Activated CD4-positive, alpha-beta T cell treated with anti-CD3 and anti-CD28 coated beads, Interleukin-2, amount 10 ng/mL, durations not matched to agents 7 days and 5 days (primary cell): ENCODE measurements at places on chromosomes 1 and 21.

DNA sequence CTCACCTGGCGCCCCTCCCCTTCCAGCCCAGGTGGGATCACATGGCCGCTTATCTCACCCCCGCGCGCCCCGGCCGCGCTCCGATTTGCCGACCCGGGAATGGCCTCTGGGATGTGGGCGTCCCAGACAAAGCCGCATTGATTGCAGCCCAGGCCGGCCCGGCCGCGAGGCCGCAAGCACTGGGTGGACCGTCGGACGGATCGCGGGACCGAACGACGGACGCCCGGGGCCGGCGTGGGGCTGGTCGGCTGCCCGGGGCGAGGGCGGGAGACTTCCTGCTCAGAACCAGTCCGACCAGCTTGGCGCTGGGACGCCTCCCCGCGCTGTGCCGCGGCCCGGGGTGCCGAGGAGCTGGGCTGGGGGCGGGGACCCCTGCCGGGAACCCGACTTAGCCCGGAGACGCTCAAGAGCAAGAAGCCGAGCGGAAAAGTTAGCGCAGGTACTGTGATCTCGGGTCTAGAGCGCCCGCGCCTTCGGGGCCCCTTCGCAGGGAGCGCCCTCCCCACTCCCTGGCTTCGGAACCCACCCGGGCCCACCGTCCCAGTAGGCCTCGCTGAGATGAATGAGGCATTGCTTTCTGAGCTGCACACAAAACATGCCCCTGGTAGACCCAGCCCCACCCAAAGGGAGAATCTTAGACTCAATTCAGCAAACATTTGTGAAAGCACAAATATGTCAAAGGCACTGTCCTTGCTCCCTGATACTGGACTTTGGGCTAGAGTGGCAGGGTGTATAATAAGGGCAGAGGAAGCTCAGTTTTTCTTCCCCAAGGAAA is 415 bp upstream of the LAD1 start:
- no peak for DNase-seq

DNA sequence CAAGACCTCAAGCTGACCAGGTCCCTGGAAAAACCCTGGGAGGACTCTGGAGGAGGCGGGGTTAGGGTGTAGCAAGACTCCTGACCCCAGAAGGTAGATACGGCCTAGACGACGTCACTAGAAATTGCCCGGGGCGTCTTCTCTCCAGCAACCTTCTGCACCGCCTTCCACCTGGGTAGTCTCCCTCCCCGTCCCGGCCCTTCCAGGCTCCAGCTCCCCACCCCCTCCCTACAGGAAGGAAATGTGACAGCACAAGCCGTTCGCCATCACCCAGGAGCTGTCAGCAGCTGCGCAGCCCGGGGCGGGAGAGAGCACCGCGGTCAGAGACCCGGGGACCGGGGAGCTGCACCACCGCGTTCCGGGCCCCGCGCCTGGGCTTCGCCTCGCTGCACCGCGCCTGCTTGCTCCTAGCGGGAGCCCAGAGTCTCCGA is 20.0 kb downstream of the SERTAD4 start:
- no peak for DNase-seq

DNA sequence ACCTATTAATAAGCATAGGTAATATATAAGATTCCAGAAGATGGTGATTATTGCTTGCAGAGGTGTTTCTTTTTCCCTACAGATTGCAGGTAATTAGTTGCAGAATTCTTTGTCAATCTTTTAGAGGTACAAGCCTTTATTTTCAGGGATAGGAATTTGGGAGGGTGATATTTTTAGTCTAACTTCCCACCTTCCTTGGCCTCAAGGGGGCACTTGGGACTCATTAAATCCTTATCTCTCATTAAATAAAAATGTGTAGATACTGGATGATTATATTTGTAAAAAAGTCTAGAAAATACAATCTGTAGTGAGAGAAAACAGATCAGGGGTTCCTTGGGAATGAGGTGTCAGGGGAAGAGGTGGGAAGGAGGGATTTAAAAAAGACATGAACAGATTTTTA is 179.2 kb downstream of the PATJ start:
- no peak for DNase-seq

DNA sequence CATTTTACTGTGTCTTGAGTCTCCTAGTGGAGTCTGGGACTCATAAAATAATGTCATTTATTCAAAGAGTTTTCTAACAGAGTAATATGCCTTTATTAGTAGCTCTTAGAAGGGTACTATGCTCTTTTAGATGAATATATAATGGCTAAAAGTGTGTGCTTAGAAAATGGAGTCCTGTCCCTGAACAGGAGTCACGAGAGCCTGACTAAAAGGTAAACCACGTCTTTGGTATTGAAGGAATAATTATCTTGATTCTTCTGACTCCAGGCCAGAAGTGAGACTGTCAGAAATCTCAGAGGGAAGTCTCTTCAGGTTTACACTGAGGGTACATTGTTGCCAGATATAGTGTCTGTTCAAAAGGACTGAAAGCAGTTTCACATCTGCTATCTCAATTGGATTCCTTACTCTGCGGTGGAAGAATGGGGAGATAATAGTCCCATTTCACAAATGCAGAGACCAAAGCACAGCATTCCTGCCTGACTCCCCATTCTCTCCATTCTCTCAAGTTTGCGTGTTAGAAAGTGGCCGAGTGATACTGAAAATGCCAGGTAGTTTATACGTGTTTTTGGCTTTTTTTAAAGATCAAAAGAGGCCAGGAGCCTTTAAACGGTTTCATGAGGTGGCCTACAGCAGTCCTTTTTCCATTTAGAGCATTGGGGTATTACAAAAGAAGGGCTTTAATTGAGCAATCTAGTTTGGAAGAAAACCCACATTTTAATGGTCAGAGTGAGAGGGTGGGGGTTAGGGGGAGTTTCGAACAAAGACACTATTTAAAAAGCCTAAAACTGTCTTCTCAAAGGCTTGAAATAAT is 176.6 kb downstream of the VPS13D start:
- DNase-seq: no peak

DNA sequence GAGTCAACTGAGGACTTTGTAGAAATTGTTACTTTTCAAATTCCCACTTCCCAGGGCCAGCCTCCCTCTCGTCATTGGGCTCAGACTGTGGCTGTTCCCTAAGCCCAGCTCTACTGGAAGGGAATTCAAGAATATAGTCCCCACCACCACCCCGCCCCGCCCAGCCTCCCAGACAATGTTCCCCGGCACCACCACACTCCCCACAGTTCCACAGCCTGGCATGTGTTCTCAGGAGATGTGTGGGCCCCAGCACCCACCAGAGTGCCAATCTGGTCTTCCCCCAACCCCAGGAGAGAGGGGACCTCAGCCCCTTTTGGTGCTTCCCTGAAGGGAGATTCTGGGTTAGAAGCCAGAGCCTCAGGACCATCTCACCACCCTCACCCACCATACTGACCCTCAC is 120.1 kb downstream of the SYT2 start:
- DNase-seq: no peak

DNA sequence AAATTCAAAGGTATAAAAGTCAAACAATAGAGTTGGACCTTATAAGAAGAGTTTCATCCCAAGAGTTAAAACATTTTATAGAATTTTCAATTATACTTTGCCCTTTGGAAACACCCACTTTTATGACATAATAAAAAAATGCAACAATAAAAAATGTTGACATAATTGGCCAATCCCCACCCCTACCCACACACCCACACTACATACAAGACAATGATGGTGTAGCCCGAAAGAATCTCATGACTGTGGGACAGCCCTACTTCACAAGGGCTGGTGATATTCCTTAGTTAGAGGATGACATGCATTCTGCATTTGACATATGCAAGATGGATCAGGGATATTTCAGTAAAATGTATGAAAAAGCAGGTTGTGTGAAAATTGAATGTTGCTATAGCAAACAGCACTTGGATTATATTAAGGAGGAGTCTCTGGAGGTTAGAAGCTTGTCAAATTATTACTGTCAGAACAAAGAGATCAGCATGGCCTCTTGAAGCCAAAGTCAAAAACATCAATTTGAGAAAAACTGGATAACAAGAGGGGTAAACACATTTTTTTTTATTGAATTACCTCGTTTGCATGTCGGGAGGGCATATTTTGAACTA is 133.0 kb upstream of the SAMSN1 start:
- no peak for DNase-seq

DNA sequence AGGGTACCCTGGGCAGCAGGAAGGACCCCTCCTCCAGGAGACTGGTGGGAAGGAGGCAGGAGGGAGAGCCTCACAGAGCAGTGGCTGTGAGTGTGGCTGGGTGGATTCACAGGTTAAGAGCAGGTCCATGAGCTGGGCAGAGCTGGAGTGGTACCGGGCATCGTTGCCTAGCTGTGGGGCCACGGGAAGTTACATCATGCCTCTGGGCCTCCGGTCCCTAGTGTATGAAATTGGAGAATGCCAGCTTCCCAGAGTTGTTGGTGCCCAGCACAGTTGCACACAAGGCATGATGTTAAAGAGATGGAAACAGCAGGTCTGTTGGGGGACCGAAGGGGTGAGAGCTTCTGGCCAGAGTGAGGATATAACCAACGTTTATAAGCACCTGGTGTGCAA is 18.5 kb downstream of the FOXO6 start:
- no peak for DNase-seq

- no peak for DNase-seq
These were observed 122.5 kb downstream of the KIF26B start for GRCh38 chr1:245277276-245277675.

GRCh38 chr1:44885406-44885805 is 42.4 kb upstream of the PTCH2 start:
- DNase-seq: no peak

GRCh38 chr1:50917138-50918137 is 42.6 kb downstream of the FAF1 start:
- no peak for DNase-seq

DNA sequence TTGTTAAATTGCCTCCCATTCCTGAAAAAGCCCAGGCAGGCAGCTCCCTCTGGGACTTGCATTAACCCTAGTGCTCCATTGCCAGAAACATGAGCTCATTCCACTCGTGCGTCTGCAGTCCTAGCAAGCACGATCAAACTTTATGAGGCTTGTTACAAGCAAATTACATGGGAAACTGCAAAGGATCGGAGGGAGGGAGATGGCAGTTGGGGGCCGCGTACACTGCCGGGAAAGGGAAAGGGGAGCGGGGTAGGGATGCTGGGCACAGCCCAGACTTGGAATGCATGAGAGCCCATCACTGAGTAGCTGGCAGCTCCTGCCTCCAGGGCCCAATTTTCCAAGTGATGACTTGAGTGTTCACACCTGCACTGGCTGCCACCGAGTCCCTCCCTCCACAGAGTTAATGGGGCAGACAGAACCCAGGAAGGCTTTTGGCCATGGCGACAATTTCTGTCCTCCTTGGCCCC is 169.9 kb downstream of the BRINP2 start:
- DNase-seq: no peak

- no peak for DNase-seq
These were observed 35.4 kb downstream of the OR2C3 start for GRCh38 chr1:247500865-247501264.

DNA sequence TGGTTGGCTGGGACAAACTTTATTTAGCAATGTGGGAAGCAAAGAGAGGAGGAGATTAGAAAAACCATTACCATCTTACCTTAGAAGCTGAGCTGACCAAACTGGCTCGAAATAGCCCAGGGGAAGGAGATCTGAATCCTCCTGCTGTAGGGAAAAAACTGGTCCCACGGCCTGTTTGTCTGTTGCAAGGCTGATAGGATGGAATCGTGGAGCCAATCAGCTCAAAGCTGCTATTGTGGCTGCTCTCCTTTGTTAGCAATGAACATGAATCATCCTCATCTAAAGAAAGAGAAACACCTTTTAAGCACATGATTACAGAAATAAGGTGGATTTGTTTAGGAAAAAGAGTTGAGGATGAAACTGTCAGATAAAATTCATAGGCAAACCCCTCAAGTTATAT is 21.5 kb downstream of the CLSPN start:
- no peak for DNase-seq

DNA sequence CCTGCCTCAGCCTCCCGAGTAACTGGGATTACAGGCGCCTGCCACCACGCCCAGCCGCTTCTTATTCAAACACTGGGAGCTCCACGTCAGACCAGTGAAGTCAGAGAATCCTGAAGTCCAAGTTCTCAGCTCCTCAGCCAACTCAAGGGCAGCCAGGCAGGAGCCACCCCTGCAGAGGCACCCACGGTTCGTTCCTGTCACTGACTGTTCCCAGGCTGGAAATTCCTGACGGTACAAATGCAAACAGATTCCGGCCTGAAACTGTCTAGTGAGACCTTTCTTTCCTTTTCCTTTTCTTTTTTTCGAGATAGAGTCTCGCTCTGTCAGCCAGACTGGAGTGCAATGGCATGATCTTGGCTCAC is 11.7 kb downstream of the SLC35E2B start:
- DNase-seq: no peak

DNA sequence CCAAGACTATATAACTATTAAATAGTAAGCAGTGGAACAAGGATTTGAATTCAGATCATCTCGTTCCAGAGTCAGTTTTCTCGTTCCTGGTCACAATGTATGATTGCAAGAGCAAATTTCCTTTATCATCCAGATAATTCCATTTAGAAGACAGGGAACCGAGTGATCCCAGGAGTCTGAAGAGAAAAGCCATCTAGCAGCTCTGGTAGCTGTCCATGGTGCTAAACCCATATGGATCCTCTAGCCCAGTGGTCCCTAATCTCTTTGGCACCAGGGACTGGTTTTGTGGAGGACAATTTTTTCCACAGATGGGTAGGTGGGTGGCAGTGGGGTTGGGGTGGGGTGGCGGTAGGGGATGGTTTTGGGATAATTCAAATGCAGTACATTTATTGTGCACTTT is 229.4 kb downstream of the PTPRU start:
- DNase-seq: no peak

- no peak for DNase-seq
These were observed 272.3 kb downstream of the NEGR1 start for GRCh38 chr1:72010094-72010431.

GRCh38 chr1:76562292-76562691 is 305.0 kb upstream of the ST6GALNAC5 start:
- DNase-seq: no peak

DNA sequence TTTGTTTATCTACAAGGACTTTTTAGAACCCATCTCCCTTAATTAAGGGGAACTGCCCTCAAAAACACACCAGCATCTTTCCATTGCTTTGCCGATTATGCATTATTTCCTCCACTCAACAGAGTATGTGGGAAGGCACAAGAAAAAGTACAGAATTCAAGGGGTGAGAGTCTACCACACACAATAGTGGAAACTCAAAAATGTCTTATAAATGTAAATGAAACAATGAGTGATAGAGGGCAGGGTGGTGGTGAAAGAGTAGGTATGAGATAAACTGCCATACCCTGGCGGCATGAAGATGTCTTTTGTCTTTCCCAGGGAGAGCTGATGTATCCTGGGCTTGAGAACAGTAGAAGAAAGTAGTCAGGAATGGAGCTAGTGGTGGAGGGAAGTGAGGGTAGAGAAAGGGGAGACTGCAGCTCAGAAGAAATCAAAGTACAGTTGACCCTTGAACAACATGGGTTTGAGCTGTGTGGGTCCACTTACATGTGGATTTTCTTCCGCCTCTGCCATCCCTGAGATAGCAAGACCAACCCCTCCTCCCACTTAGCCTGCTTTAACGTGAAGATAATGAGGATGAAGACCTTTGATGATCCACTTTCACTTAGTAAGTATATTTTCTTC is 24.4 kb downstream of the CD58 start:
- DNase-seq: no peak

DNA sequence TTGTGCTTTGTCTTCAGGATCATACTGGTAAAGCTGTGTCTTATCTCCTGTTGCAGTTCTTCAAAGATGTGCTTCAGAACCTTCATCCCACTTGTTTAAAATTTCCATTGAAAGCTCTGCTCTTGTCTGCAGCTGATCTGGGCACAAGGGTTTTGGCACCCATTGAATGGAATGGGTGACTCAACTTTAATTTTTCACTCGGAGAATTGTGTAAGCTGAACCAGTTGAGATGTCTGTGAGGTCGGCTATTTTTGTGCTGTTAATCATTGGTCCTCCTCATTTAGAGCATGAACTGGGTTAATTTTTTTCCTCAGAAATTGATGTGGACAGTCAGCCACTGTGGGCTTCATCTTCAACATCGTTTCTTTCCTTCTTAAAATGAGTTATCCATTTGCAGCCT is 252.1 kb downstream of the TM2D1 start:
- no peak for DNase-seq
